GM23248 (cell line): ENCODE measurements at places on chromosomes 3 and 15.
A peak's percentile ranks its signal among the peaks of the same experiment; 100 is the strongest.

DNA sequence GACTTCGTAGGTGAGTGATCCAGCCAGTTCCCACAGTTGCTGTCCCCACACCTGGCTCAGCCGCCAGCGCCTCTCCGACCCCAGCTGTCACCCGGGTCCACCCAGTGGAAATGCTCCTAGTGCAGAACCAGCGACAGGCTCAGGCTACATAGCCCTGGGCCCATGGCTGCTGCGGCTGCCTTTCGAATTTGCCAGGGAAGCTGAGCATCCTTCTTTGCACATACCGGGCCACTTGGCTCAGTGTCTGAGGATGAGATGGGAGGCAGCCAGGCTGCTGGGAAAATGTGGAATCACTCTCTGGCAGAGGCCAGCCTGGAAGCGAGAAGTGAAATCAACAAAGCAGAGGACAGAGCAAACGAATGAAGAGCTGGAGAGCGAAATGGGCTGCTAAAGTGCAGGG lies 80.1 kb downstream of the ST8SIA2 start:
- H3K27ac ChIP-seq, result no peak overlapping the region
- no peaks in the 10 kb centered on the region for H3K4me1 ChIP-seq
- no peak for DNase-seq

DNA sequence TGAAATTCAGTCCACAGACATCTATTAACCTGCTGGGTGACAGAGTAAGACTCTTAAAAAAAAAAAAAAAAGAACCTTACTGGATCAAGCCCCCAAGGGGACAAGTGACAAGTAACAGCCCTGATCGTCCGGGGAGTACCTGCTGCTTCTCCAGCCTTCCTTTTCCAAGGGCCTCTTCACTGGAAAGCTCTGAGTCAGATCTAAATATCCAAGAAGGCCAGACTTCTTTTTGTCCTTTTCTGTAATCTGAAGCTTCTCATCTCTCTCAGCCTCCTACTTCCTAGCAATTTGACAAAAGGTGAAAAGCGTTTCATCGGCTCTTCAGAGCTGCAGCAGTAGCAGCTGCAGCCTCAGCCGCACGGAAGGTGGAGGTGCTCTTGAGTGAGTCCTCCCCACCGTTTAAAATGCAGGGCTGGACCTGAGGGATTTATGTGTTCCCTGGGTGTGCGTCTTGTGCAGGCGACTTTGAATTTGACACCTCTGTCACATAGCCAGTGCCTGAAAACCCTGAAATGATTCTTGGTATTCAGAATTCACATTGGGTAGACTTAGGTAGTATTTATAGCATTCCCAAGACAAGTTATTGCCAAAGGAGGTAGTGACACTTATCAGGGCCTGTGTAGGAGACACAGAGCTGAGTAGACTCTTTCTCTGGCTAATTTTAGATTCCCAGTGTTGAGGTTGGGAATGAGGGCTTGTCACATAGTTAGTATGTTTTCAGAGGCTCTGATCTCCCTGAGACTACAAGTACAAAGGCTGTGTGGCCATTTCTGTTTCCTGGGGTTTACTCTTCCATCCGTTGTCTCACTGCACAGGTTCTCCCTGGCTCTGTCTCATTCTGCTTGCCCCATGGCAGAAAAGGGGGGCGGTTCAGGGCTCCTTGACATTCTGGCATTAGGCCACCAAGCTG lies 291.2 kb upstream of the C2CD4B start:
- H3K4me1 ChIP-seq, result peaks cover 39% of the 10 kb centered on the region
- no peaks in the 10 kb centered on the region for H3K27me3 ChIP-seq
- no peak overlapping the region for H3K4me3 ChIP-seq
- no peaks in the 10 kb centered on the region for H3K36me3 ChIP-seq
- peak; percentile 27 for DNase-seq

- no peaks in the 10 kb centered on the region for H3K36me3 ChIP-seq
- H3K4me1 ChIP-seq, result peaks cover 13% of the 10 kb centered on the region
- H3K4me3 ChIP-seq, result no peak overlapping the region
- peak overlapping the region; percentile 70 for H3K27ac ChIP-seq
- no peaks in the 10 kb centered on the region for H3K27me3 ChIP-seq
Measured at GRCh38 chr15:99143655-99144610, 39.1 kb downstream of the SYNM start.

- H3K36me3 ChIP-seq, result peaks cover 48% of the 10 kb centered on the region
- no peak overlapping the region for H3K27ac ChIP-seq
- H3K27me3 ChIP-seq, result no peaks in the 10 kb centered on the region
- H3K4me3 ChIP-seq, result no peak overlapping the region
- peaks cover 22% of the 10 kb centered on the region for H3K4me1 ChIP-seq
- DNase-seq, result no peak
Measured at GRCh38 chr3:155908086-155908485, 37.6 kb downstream of the GMPS start.
